ENCODE measurements at places on chromosomes 2 and 18. TPM values are rescaled to one million over a fixed set of nuclear protein-coding genes. Genes with fewer than 3 reads are reported as not detected.

GRCh38 chr2:11672407-11672806, 2.4 kb upstream of the NTSR2 start:
- no peak overlapping the region for H3K27ac ChIP-seq
- H3K36me3 ChIP-seq: no peaks in the 10 kb centered on the region
- H3K4me3 ChIP-seq: no peak overlapping the region
- H3K4me1 ChIP-seq: peaks cover 11% of the 10 kb centered on the region

DNA sequence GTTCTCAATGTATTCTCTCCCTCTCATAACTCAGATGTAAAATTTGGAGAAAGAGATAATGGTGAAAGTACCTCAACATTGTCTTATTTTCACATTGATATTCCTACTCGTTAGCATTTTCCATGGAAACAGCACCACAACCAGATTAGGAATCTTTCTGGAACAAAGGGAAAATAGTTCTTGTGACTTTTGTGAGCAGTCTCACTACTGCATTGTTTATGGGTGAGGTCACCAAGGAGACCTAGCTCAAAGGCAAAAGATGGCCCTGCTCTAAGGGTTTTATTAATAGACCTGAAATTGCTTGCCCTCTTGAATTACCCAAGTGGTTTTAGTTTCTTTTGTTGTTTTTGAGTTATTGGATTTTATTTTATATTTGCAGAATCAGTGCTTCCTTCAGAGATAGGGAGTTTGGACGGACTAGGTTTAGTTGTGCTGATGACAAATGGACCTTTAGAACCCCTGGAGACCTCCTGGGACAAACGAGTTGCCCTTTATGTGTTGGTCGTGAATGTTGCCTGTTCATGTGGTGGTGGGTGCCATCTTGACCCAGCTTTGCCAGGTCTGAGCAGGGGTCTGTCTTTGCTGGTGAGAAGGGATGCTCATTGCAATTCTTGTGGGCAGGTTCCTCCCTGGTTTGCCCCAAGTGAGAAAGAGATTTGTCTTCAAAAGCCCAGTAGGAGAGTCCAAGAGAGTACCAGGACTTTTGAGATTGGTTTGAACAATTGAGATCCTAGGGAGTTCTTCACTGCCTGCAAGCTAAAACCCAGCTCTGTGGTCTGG, 58.1 kb downstream of the INPP4A start:
- H3K27me3 ChIP-seq: no peaks in the 10 kb centered on the region

DNA sequence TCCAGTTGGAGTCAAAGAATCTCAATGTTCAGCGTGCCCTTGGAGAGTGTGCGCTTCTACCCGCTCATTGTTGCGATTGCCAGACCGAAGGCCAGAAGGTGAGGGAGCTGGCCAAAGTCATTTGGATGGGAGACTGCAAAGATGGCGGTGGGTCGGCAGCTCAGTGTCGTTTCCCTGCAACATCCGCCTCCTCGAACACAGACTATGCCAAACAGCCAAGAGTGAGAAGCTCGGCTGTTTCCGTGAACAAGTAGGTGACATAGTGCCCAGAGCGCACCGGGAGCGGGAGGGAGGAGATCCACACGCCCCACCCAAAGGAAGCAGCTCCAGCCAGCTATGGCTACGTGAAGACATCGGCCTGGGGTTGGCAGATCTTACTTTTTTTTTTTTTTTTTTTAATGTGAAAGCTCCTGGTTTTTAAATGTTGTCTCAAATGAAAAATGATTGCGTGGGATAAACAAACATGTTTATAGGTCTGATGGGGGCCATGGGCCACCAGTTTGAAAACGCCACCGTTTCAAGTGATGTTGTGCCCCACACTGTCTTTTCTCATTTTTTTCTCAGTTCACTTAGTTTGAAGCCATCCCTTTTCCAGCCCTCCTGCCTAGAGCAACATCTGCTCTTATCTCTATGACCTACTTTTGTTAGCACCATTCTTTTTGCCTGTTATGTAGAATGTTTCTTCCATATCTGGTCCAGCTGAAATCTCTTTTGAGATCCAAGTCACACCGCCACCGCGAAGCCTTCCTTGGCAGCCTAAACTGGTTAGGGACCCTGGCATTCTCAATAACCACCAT, 682.4 kb downstream of the RNF144A start:
- H3K27me3 ChIP-seq: no peaks in the 10 kb centered on the region
- H3K27ac ChIP-seq: no peak overlapping the region
- H3K36me3 ChIP-seq: no peaks in the 10 kb centered on the region
- no peak for DNase-seq

DNA sequence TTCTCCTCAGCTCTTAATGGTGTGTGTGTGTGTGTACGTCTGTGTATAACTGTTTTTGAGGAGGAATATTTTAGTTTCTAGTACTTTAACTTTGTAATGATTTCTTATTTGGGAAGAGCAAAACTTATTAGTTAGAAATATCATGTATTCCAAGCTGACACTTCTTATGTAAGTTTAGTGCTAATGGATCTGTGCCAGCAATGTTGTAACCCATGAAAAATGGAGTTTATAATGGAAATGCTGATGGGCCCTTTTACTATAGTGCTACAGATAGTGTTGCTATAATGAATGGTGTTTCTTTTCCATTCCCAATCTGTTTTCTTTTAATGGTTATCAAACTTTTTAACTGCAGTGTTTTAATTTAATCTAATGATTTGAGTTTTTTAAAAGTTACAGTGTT, 49.8 kb upstream of the OTX1 start:
- no peaks in the 10 kb centered on the region for H3K27me3 ChIP-seq
- no peak for DNase-seq
- no peak overlapping the region for H3K4me3 ChIP-seq
- peaks cover 33% of the 10 kb centered on the region for H3K36me3 ChIP-seq
- H3K27ac ChIP-seq: no peak overlapping the region

DNA sequence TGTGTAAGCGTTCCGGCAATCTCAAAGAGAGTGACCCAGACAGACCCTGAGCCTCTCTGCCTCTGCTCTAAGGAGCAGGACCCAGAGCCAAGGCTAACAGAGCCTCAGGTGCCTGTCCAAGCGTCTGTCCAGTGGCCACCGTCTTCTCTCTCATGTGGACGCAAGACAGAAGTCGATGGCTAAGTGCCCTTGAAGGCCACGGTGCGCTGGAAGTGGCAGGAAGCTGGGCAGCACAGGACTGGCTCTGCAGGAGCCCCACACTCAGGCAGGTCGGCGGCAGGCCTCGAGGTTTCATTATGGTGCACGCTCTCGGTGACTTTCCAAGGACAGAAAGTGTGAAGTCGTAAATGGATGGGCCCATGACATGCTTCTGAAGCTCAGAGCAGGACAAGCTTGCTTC, 49.1 kb downstream of the HDAC4 start:
- H3K27me3 ChIP-seq: no peaks in the 10 kb centered on the region
- H3K4me3 ChIP-seq: no peak overlapping the region
- H3K27ac ChIP-seq: no peak overlapping the region

GRCh38 chr18:74508366-74508765, 12.2 kb downstream of the CNDP2 start:
- H3K4me3 ChIP-seq: no peak overlapping the region
- no peak overlapping the region for H3K27ac ChIP-seq
- no peaks in the 10 kb centered on the region for H3K27me3 ChIP-seq
- no peaks in the 10 kb centered on the region for H3K4me1 ChIP-seq
- H3K36me3 ChIP-seq: peaks cover 94% of the 10 kb centered on the region
- no peak for DNase-seq

GRCh38 chr2:5914811-5915611, 222.8 kb downstream of the SOX11 start:
- no peaks in the 10 kb centered on the region for H3K36me3 ChIP-seq
- no peak overlapping the region for H3K27ac ChIP-seq
- no peaks in the 10 kb centered on the region for H3K4me1 ChIP-seq
- H3K4me3 ChIP-seq: no peak overlapping the region
- DNase-seq: no peak
- no peaks in the 10 kb centered on the region for H3K27me3 ChIP-seq

- H3K4me1 ChIP-seq: no peaks in the 10 kb centered on the region
- H3K27me3 ChIP-seq: no peaks in the 10 kb centered on the region
- no peak overlapping the region for H3K4me3 ChIP-seq
- no peak overlapping the region for H3K27ac ChIP-seq
- no peaks in the 10 kb centered on the region for H3K36me3 ChIP-seq
Measured at GRCh38 chr18:72830109-72830508, 37.7 kb downstream of the NETO1 start.

DNA sequence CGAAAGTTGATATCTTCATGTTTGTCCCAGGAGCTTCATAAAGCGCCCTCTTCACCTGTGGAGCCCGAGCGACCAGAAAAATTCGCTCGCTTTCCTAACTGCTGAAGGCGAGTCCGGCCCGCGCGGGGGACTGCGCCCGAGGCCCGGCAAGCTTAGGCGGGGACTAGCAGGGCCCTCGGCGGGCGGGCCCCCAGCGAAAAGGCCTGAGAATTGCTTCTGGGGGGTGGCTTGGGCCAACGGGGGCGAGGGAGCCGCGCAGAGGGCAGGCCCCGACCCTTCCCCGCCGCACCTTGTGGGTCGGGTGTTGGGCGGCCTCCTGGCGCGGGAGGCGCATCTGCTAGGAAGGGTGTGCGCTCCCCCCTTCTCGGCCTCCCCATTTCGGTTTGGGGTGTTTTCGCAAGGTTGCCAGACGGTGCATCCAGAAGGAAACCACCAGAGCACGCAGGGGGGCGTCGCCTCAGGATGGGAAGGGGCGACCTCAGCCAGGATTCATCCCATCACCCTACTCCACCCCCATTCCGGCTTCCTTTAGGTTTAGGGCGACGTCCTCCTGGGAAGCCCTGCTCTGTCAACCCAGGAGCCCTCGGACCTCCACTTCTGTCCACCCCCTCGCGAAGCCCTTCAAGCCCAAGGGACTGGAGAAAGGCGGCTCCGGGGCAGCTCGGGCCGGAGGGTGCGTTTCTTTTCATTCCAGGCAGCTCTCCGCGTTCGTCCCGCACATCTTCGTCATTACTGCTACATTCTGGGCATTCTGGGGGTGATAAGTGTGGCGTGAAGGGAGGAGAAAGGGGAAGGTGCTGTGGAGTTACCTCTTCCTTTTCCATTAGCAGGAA, 9.1 kb downstream of the SP9 start:
- H3K4me3 ChIP-seq: no peak overlapping the region
- H3K36me3 ChIP-seq: peaks cover 8% of the 10 kb centered on the region
- H3K4me1 ChIP-seq: peaks cover 53% of the 10 kb centered on the region
- H3K27me3 ChIP-seq: peaks cover 58% of the 10 kb centered on the region

DNA sequence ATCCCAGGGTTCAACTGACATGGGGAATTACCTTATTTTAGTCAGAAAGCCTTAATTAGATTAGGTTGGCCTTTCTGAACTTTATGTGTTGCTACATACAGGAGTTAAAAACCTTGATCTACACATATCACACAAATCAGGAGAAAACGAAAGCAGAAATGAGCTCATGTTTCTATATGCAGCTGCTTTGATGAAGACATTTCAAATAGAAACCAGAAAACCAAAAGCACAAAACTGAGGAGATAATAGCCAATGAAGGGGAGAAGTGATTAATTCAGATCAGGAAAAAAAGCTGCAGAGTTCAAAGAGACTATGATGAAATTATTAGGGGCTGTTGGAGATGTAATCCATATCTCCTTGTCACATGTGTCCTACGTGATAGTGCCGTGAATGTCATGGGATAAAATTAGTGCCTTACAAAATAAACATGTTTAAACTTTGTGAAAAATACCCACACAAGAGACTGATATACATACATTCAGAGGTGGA, 255.0 kb downstream of the CAMKMT start:
- H3K36me3 ChIP-seq: no peaks in the 10 kb centered on the region
- DNase-seq: no peak
- H3K27me3 ChIP-seq: no peaks in the 10 kb centered on the region

DNA sequence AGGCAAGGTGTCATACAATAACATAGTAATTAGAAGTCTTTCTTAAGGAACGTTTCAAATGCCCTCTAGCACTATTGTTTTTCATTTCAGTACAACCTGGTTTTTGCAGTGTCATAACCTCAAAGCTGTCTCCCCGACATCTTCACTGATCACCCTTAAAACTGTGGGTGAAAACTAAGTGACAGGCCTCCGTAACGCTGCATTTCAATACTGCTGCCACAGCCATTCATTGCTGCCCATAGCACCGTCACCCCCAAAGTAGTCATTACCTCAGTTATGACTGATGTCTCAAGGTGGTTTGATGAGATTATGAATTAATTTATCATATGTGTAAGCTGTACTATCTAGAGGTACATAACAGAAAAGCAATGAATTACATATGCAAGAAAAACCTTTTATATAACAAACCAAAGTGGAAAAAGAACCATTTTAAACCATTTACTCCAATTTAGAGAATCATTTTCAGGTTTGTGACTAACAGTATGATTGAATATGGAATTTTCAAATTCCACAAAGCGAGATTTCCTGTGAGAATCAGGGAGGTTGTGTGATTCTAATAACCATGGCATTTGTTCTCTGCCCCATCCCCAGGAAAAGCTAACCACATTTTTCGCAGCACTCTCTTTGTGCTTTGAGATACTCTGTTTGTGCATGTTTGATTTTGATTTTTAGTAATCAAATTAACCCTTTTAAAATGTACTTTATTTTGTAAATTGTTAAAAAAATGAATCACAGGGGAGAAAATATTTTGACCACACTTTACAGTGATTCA, 263.0 kb downstream of the PTGR3 start:
- H3K4me3 ChIP-seq: no peak overlapping the region
- DNase-seq: no peak
- peaks cover 5% of the 10 kb centered on the region for H3K4me1 ChIP-seq
- H3K27ac ChIP-seq: no peak overlapping the region
- H3K36me3 ChIP-seq: no peaks in the 10 kb centered on the region

ACSL3 gene
- 154 TPM for total RNA-seq

CCBE1 gene
- 3.7 TPM for total RNA-seq

TXNDC2 gene
- not detected for total RNA-seq

ALPP gene
- total RNA-seq: not detected
